Left forelimb (tissue), 1 donor: ENCODE measurements at places on chromosomes 11 and 22.

DNA sequence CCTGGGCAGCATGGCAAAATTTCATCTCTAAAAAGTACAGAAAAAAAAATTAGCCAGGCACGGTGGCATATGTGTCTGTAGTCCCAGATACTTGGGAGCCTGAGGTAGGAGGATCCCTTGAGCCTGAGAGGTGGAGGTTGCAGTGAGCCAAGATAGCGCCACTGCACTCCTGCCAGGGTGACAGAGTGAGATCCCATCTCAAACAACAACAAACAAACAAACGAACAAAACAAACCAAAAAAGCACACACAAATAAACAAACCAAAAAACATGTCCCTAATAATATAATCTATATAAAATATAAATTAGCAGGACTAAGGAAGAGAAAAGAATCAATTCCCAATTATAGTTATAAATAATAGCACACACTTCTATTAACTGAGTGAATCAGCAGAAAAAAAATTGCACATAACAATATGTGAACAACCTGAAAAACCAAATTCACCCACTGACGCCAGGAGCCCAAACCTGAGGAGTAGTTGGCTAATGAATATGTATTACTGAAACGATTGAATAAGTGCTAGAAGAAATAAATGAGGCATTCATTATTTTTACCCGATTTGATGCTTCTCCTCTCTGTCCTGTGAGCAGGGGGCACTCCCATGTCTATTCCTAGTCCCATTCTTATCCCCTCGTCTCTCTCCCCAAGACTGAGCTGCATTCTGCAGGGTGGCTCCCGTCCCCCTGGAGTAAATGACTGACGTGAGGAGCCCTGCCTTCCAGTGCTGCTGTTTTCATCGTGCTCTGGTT, 108.2 kb upstream of the TOP3B start:
- DNase-seq, result no peak

GRCh38 chr11:6438979-6439571, 1.7 kb downstream of the HPX start:
- no peak for DNase-seq

DNA sequence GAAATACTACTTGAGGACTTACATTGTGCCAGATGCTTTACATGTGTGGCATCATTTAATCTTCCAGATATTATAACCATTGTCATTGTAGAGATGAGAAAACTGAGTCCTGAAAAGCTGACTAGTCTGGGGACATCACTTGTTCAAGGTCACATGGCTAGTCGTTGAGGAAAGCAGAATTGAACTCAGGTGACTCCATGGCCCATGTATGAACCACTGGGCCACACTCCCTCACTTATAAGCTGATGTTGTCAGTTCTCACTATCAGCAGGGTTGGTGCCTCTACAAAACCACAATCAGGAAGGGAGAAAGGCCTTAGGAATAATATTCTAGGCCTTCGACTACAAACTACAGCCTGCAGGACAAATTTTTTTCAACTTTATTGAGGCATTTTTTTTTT, 26.1 kb upstream of the ADA2 start:
- DNase-seq, result no peak

DNA sequence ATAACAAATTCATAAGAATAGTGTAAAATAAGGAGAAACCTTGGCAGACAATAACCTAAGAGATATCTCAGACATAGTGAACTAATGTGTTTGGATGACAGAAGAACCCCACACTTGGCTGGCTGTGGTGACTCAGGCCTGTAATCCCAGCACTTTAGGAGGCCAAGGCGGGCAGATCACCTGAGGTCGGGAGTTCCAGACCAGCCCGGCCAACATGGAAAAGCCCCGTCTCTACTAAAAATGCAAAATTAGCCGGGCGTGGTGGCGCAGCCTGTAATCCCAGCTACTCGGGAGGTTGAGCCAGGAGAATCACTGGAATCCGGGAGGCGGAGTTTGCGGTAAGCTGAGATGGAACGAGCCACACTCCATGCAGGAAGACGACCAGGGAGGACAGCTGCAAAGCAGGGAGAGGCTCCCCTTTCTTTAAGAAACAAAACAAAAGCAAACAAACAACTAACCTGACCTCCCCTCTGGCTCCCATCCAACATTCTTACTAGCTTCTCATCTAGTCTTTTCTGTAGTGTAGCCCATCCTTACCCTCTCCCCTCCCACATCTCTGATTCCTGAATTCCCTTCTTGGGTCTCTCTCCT, 84.2 kb downstream of the ZNF280B start:
- DNase-seq, result no peak

DNA sequence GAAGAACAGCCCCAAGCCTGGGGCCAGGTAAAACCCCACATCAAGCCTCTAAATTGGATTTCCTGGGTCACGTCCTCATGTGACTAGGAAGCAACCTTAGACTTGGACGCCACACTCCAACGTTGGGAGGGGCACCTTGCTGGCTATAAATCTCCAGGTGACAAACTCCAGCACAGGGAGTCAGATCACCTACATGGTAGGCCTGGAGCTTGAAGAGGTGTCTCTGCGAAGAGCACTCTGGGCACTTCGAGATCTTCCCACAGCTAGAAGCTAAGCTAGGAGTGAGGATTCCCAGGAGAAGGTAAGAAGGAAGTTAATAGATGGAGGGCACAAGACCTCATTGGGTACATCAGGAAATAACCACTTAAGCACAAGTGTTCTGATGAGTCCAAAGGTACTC, 77.1 kb upstream of the GNAZ start:
- no peak for DNase-seq
